Activated T-cell treated with anti-CD3 and anti-CD28 coated beads, Interleukin-2, amount 50 U/mL, for 72 hours (primary cell): ENCODE measurements at places on chromosomes 6 and 20.

GRCh38 chr20:4951299-4951698, 50.0 kb downstream of the SLC23A2 start:
- no peaks in the 10 kb centered on the region for H3K27me3 ChIP-seq
- peaks cover 45% of the 10 kb centered on the region for H3K4me1 ChIP-seq
- H3K36me3 ChIP-seq: peaks cover 6% of the 10 kb centered on the region
- H3K27ac ChIP-seq: no peak overlapping the region

DNA sequence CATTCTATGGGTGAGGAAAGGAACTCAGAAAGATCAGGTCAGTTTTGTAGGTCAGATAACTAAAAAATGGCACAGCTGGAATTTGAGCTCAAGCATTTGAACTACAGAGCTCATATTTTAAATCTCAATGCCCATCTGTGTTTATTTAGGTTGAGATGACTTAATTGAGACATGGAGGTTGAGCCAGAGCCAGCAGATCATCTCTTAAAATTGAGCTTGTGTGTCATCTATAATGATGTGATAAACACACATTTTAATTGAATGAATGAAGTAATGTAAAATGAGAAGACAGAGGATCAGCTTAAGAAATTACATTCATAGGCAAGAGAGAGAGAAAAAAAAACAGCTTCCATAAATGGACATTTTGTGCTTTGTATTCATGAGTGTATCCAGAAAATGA, 3.7 kb downstream of the MANEA start:
- H3K4me3 ChIP-seq: no peak overlapping the region
- H3K4me1 ChIP-seq: peaks cover 24% of the 10 kb centered on the region
- H3K27ac ChIP-seq: no peak overlapping the region
- H3K27me3 ChIP-seq: no peaks in the 10 kb centered on the region
- DNase-seq: no peak

GRCh38 chr6:100454551-100455229, 10.0 kb downstream of the SIM1 start:
- no peak overlapping the region for H3K27ac ChIP-seq
- H3K36me3 ChIP-seq: peaks cover 10% of the 10 kb centered on the region
- H3K4me1 ChIP-seq: peaks cover 4% of the 10 kb centered on the region
- peaks cover 37% of the 10 kb centered on the region for H3K27me3 ChIP-seq

DNA sequence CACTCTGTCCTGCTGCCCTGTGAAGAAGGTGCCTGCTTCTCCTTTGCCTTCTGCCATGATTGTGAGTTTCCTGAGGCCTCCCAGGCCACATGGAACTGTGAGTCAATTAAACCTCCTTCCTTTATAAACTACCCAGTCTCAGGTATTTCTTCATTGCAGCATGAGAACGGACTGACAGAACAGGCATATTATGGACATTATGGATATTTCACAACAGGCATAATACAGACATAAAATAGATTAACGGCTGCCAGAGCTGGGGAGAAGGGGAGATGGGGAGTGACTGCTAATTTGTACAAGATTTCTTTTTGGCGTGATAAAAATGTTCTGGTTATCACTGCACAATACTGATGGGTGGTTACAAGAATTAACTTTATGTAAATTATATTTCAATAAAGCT, 29.4 kb downstream of the TRPC4AP start:
- H3K36me3 ChIP-seq: peaks cover 8% of the 10 kb centered on the region
- H3K27me3 ChIP-seq: no peaks in the 10 kb centered on the region
- peaks cover 71% of the 10 kb centered on the region for H3K4me1 ChIP-seq
- no peak for DNase-seq

- peaks cover 49% of the 10 kb centered on the region for H3K4me1 ChIP-seq
- peaks cover 71% of the 10 kb centered on the region for H3K27me3 ChIP-seq
- H3K27ac ChIP-seq: peak overlapping the region; percentile 58
- H3K36me3 ChIP-seq: no peaks in the 10 kb centered on the region
- no peak for DNase-seq
- peak overlapping the region; percentile 58 for H3K4me3 ChIP-seq
Measured at GRCh38 chr20:21516180-21516567, 2.3 kb upstream of the NKX2-2 start.

DNA sequence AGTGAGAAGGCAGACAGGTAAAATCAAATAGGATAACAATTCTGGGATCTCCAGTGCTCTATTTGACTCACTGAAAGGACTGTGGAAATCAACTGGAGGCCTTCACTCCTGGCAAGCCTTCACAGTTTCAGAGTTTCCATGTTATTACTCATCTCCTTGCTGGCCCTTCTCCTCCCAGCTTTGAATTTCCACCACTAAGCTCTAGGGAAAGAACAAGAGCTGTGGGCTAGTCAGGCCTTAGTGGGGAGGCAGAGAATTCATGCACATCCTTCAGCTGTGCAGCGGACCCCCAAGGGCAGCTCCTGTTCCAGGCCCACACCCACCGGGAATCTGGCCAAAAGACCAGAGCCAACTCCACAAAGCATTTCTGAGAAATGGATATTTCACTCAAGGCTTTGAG, 26.0 kb downstream of the MYLIP start:
- no peaks in the 10 kb centered on the region for H3K4me1 ChIP-seq
- peaks cover 24% of the 10 kb centered on the region for H3K36me3 ChIP-seq
- no peak for DNase-seq
- no peak overlapping the region for H3K4me3 ChIP-seq
- H3K27me3 ChIP-seq: no peaks in the 10 kb centered on the region
- no peak overlapping the region for H3K27ac ChIP-seq

- peaks cover 27% of the 10 kb centered on the region for H3K27me3 ChIP-seq
- H3K27ac ChIP-seq: no peak overlapping the region
- DNase-seq: no peak
- no peaks in the 10 kb centered on the region for H3K36me3 ChIP-seq
- H3K4me3 ChIP-seq: no peak overlapping the region
- no peaks in the 10 kb centered on the region for H3K4me1 ChIP-seq
Measured at GRCh38 chr6:85797993-85798392, 155.3 kb upstream of the SYNCRIP start.

DNA sequence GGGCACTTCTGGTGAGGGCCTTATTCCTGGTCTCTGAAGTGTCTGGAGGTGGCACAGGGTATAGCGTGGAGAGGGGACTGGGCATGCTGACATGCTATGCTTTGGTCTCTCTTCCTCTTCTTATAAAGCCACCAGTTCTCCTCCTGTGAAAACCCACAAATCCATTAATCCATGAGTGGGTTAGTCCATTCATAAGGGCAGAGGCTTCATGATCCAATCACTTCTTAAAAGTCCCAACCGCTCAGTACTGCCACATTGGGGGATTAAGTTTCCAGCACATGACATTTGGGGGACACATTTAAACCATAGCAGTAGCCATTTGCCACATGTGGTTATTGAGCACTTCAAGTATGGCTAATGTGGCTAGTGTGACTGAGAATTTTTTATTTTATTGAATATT, 3.8 kb upstream of the TRIB3 start:
- no peak overlapping the region for H3K27ac ChIP-seq
- no peak overlapping the region for H3K4me3 ChIP-seq
- no peak for DNase-seq

DNA sequence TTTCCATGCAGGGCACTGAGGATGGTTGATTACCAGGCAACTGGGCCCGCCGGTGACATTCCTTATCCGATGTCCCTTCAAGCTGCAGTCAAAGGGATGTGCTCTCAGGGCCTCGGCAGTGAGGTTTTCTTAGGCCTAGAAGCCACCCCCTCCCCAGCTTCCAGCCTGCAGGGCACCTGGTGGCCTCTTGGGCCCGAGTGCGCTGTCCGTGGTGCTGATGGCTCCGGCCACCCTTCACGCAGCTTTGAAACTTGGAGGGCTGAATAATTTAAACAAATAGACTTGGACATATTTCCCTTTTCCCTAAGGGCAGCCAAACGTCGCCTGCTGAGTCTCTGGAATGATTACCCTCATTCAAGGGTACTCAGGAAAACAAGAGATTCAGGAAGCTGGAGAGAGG, 8.9 kb upstream of the MLN start:
- peaks cover 68% of the 10 kb centered on the region for H3K27me3 ChIP-seq
- H3K4me3 ChIP-seq: no peak overlapping the region
- no peak overlapping the region for H3K27ac ChIP-seq
- peak; percentile 49 for DNase-seq
- no peaks in the 10 kb centered on the region for H3K36me3 ChIP-seq

GRCh38 chr6:15280028-15280427, 34.2 kb downstream of the JARID2 start:
- H3K4me1 ChIP-seq: peaks cover 91% of the 10 kb centered on the region
- DNase-seq: no peak
- peaks cover 19% of the 10 kb centered on the region for H3K36me3 ChIP-seq
- no peak overlapping the region for H3K4me3 ChIP-seq
- H3K27me3 ChIP-seq: no peaks in the 10 kb centered on the region

GRCh38 chr6:118333772-118334171, 214.3 kb upstream of the PLN start:
- H3K27ac ChIP-seq: no peak overlapping the region
- no peaks in the 10 kb centered on the region for H3K4me1 ChIP-seq
- no peaks in the 10 kb centered on the region for H3K36me3 ChIP-seq
- DNase-seq: no peak

GRCh38 chr20:57680131-57680716, 29.6 kb downstream of the PMEPA1 start:
- H3K27me3 ChIP-seq: peaks cover 23% of the 10 kb centered on the region
- peaks cover 31% of the 10 kb centered on the region for H3K4me1 ChIP-seq

- no peaks in the 10 kb centered on the region for H3K36me3 ChIP-seq
- no peaks in the 10 kb centered on the region for H3K27me3 ChIP-seq
- no peak overlapping the region for H3K4me3 ChIP-seq
- H3K27ac ChIP-seq: no peak overlapping the region
- no peak for DNase-seq
Measured at GRCh38 chr20:34564833-34565232, 6.3 kb downstream of the MAP1LC3A start.

- no peak overlapping the region for H3K27ac ChIP-seq
- no peak for DNase-seq
- no peaks in the 10 kb centered on the region for H3K4me1 ChIP-seq
- no peaks in the 10 kb centered on the region for H3K27me3 ChIP-seq
- no peak overlapping the region for H3K4me3 ChIP-seq
Measured at GRCh38 chr6:146741609-146742008, 142.8 kb downstream of the ADGB start.

DNA sequence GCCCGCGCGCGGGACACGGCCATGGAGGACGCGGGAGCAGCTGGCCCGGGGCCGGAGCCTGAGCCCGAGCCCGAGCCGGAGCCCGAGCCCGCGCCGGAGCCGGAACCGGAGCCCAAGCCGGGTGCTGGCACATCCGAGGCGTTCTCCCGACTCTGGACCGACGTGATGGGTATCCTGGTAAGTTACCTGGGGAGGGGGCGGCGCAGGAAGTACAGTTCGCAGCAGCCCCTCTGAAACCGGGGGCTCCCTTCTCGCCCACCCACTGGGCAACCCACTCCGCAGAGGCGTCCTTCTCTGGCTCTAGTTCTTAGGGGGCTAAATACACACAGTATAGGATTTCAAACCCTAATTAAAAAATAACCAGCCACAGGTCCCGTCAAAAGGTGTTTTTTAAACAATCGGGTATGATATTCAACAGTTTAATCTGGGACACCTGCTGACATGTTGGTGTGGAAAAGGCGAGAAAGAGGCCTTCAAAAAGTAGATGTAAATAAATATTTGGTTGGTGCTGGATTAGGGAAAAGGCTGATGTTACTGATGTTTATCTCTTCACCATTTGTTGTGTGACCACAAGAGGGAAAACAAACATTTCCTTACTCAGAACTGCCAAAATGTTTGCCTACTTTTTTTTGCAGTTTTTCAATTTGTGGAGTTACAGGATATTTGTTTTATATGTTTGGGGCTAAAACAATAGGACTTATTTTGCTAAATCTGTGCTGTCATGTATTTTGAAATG, 577 bp downstream of the SASH1 start:
- peak overlapping the region; percentile 15 for H3K4me3 ChIP-seq
- H3K27ac ChIP-seq: no peak overlapping the region
- no peak for DNase-seq
- H3K4me1 ChIP-seq: peaks cover 7% of the 10 kb centered on the region

- H3K4me1 ChIP-seq: peaks cover 9% of the 10 kb centered on the region
- H3K36me3 ChIP-seq: no peaks in the 10 kb centered on the region
- H3K27ac ChIP-seq: peak within 1 kb of the TSS; percentile 79
- peak within 1 kb of the TSS; percentile 89 for H3K4me3 ChIP-seq
- H3K27me3 ChIP-seq: peaks cover 14% of the 10 kb centered on the region
Measured at GRCh38 chr6:116370760-116371119, at the start of gene DSE. Gene DSE, plus strand, starts transcription at chr6:116370947. Its CDS starts 28,304 bp downstream, at chr6:116399251.

- H3K4me3 ChIP-seq: no peak overlapping the region
- no peaks in the 10 kb centered on the region for H3K36me3 ChIP-seq
- no peaks in the 10 kb centered on the region for H3K27me3 ChIP-seq
- H3K4me1 ChIP-seq: no peaks in the 10 kb centered on the region
- no peak for DNase-seq
- no peak overlapping the region for H3K27ac ChIP-seq
Measured at GRCh38 chr20:57795342-57795697, 85.5 kb upstream of the PMEPA1 start.

- peaks cover 58% of the 10 kb centered on the region for H3K4me1 ChIP-seq
- DNase-seq: no peak
- peaks cover 5% of the 10 kb centered on the region for H3K36me3 ChIP-seq
- H3K4me3 ChIP-seq: no peak overlapping the region
Measured at GRCh38 chr6:4813055-4813454, 36.9 kb downstream of the CDYL start.

DNA sequence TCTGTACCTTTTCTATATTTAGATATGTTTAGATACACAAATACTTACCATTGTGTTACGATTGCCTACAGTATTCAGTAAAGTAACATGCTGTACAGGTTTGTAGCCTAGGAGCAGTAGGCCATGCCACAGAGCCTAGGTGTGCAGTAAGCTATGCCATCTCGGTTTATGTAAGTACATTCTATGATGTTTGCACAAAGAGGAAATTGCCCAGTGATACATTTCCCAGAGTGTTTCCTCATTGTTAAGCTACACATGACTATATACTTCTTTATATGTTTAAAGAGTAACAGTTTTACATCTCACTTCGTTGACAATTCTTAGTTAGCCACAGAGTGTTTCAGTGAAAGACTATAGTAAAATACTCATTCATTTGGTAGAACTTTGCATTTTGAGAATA, 51.5 kb downstream of the SLC35F1 start:
- no peak overlapping the region for H3K4me3 ChIP-seq
- H3K4me1 ChIP-seq: no peaks in the 10 kb centered on the region
- no peaks in the 10 kb centered on the region for H3K27me3 ChIP-seq

GRCh38 chr20:60581606-60582115, 623.4 kb downstream of the CDH26 start:
- H3K36me3 ChIP-seq: no peaks in the 10 kb centered on the region
- DNase-seq: no peak
- H3K4me3 ChIP-seq: no peak overlapping the region
- no peak overlapping the region for H3K27ac ChIP-seq
- H3K4me1 ChIP-seq: no peaks in the 10 kb centered on the region

DNA sequence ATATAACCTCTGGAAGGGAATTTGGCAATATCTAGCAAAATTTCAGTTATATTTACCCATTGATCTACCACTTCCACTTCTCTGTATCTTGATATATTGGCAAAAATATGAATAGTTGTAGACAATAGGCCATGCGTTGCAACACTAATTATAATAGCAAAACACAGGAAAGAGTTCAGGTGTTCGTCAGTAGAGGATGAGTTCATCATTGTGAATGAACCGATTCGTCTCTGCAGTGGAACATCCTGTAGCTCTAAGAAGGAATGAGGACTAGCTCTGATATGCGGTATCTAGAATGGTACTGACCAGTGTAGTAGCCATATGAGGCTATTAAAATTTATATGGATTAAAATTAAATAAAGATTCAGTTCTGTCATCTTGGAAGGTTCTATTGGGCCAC, 8.3 kb downstream of the FAM83D start:
- DNase-seq: no peak
- H3K36me3 ChIP-seq: peaks cover 14% of the 10 kb centered on the region
- H3K27me3 ChIP-seq: no peaks in the 10 kb centered on the region
- no peak overlapping the region for H3K27ac ChIP-seq

- H3K36me3 ChIP-seq: no peaks in the 10 kb centered on the region
- peak overlapping the region; percentile 76 for H3K4me3 ChIP-seq
- peak overlapping the region; percentile 44 for H3K27ac ChIP-seq
Measured at GRCh38 chr20:53608071-53608455, 14.4 kb upstream of the ZNF217 start.
